ENCODE measurements at places on chromosomes 7 and 10. TPM values are rescaled to one million over a fixed set of nuclear protein-coding genes. Genes with fewer than 3 reads are reported as not detected.

ARID5B gene
- total RNA-seq, result 49.5 TPM

SEMA3D gene
- 4.2 TPM for total RNA-seq

ARHGEF5 gene
- total RNA-seq, result 0.54 TPM

NOLC1 gene
- total RNA-seq, result 57.8 TPM

OR2A7 gene
- not detected for total RNA-seq

CCDC7 gene
- 84.0 TPM for total RNA-seq

Data from dorsolateral prefrontal cortex (tissue), 122 donors.